CD4-positive, alpha-beta memory T cell (primary cell): ENCODE measurements at places on chromosomes 5 and 9.

- DNase-seq = no peak
Observed at GRCh38 chr5:137374110-137374714, 124.9 kb downstream of the SPOCK1 start.

- no peak for DNase-seq
Observed at GRCh38 chr9:128551657-128552152, 682 bp upstream of the SPTAN1 start.

GRCh38 chr9:113508111-113508749 lies 44.7 kb downstream of the RGS3 start:
- no peak for DNase-seq

GRCh38 chr9:126096340-126096739 lies 230.3 kb upstream of the MVB12B start:
- DNase-seq = no peak

- DNase-seq = no peak
Observed at GRCh38 chr5:31329715-31330114, 136.2 kb downstream of the CDH6 start.

- no peak for DNase-seq
Observed at GRCh38 chr5:14534773-14535172, 46.8 kb upstream of the OTULINL start.
